ENCODE measurements at places on chromosomes 4 and X.

DNA sequence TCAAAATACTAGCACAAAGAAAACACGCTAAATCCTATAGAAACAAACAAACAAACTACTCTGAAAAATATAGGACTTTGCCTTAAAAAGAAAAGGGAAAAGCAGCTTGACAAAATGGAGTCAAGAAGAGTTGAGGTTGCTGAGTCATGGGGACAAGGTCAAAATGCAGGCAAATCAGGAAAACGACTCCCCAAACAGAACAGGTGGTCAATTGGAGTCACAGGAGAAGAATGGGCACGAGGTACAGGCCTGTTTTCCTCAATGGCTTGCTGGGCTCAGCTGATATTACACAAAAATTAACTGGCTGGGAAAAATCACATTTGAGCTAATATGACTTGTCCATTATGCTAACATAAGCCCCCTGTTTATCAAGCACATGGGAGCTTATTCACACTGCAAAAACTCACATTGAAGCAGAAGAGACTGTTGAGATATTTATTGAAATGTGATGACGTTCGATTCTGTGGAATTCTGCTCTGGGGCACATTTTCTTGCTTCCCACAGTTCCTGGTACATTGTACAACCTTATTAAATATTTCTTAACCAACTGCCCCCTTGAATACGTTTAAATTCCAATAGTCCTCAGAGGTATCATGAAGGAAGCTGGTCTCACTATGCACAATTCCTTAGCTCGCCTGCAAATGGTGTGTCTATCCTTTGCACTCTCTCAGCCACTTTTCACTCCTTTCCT is 1622.1 kb downstream of the STIM2 start:
- DNase-seq: no peak

DNA sequence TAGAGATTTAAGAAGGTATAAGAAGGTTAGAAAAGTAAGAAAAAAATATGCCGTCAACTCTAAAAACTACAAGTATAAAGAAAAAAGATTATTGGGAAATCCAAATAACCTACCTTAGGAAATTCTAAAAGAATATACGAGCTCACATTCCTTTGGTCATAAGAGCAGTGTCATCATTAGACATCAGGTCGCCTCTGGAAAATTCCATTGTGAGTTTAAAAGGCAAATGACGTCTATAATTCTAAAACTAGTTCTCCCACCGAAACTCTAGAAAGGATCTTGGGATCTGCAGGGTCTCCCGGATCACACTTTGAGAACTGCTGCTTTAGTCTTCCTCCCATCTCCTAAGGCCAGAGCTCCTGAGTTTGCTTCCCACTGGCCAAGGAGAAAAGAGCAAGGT is 518 bp upstream of the SAT1 start:
- no peak for DNase-seq

DNA sequence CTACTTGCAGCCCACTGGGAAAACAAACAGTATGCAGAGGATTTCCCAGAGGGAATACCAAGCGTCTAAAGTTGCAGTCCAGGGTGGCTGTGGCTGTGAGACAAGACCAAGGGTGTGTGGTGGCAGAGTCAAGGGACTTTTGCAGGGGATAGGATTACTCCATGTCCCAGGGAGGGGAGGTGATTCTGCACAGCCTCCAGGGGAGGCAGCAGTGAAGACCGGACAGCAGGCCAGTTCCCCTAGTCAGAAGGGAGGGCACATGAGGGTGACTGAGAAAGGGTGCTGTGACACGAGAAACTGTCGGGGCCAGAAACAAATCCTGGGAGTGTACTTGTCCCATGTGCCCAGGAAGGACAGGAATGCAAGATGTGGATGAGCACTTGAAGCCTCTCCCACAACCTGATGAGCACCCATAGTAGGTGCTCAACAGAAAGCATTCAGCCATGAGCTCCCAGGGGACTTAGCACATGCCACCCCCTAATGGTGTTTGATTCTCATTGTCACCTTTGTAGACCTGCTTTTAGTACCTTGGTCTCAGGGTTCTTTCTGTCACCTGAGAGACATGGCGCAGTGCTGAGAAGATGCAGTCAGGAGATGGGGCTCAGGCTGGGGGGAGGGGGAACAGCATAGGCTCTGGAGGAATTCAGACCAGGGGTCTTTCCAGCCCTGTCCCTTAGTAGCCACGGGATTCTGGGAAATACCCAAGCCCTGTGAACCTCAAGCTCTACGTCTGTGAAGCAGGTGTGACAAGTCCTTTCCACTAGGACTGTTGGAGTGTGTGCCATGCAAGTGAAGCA is 18.1 kb upstream of the HSFX3 start:
- no peak for DNase-seq

DNA sequence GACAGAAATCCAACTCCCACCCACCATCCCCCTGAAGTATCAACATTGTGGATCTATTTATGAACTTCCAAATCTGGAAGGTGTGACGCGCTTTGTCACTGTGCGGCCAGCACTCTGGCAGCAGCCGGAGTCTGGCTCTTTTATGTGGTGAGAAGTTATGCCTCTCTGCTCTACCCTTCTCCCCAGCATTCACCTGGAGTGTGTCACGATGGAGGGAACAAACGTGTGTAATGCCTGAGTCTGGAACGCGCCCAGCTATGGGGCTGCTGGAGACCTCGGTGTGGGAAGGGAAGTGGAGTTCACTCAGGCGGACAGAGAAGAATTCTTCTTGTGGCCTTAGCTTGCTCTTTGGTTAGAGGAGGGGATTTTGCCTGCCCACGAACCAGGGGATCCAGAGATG is 222.1 kb upstream of the RPL34 start:
- no peak for DNase-seq

- no peak for DNase-seq
Measured at GRCh38 chr4:152515678-152516077, 20.2 kb downstream of the FBXW7 start.

- no peak for DNase-seq
Measured at GRCh38 chr4:100190643-100191600, 654 bp upstream of the DDIT4L start.

DNA sequence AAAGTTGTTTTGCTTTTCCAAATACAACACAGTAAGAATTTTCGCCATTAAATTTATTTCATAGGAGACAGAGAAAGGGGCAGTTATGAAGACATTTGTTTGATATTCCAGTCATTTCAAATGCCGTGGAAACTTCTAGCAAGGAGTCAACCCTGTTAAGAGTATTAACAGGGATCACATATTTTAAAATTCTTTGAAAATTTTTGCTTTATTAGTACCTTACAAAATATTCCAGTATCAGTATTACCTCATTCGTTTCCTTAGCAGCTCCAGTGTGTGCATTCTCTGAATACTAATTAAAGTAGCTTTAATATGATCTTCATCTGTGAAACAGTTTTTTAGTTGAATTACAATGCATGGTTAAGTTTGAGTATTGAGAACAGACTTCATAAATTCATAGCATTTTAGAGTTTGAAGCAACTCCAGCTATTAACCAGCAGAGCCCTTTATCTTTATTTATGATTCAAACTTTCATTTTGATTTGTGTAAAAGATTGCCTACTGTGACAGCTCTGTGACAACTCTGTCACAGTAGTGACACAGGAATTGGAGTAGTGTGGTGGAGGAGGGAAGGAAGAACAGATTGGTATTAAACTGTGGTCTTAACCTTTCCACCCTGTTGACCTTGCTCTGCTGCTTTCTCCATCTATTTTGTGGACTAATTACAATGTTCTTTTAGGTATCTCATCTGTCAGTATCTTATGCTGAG is 86.3 kb downstream of the PDLIM5 start:
- DNase-seq: no peak

- DNase-seq: no peak
Measured at GRCh38 chr4:186015212-186015817, 53.6 kb upstream of the TLR3 start.

DNA sequence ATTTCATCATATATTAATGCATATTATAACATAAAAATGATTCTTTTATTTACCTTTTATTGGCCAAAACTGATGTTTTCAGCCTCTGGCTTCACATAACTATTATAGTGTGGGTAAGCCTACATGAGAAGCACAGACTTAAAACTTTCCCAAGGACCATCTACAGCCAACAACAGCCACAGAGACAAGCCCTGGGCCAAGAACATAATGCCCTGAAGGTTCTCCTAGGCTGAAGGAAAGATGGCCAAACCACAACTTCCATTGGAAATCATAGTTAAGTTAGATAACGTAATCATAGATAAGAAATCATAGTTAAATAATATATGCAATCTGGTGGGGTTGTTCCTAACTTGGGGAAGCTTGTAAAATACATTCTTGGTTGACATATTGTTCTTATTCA is 280.0 kb upstream of the EMCN start:
- DNase-seq: no peak

- DNase-seq: no peak
Measured at GRCh38 chr4:70680934-70681333, 7.4 kb upstream of the UTP3 start.

- DNase-seq: no peak
Measured at GRCh38 chr4:42954963-42955669, 62.6 kb downstream of the GRXCR1 start.

DNA sequence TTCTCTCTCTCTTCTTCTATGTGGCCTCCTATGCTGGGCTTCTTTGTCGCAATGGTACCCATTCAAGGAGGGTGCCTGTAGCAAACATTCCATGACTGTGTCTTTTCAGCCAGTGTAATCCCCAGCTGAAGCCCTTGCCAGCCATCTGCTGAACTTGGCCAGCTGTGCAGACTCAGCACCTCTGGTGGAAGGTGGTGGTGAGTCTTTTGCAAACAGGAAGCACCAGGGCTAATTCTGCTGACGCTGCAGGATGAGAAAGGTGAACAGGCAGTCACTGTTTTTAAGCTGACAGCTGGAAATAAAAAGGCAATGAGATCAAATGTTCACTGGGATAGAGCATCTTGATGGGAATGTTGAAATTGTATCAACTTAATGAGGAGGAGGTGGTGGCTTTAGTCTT is 298.7 kb upstream of the CLNK start:
- DNase-seq: no peak

DNA sequence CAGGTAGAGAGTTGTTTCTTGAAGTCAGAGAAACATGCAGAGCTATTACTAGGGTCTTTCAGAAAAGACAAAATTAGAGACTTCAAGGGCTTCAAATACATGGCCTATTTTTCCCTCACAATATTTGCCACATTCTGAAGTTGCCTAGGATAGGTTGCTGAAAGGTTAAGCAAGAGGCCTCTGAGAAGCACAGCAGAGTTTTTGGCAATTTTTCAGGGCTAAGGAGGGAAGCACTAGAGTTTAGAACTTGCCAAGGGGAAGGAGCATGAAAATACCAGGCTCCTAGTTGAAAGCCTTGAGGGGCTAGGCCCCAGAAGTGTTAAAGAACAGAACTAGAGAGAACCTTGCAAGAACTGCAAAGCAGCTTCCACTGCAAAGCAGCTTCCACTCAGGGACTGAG is 86.4 kb downstream of the ANAPC10 start:
- DNase-seq: no peak

- no peak for DNase-seq
Measured at GRCh38 chr4:114615435-114615834, 16.8 kb downstream of the UGT8 start.

GRCh38 chr4:109967798-109968520 is 55.3 kb downstream of the EGF start:
- no peak for DNase-seq

GRCh38 chr4:139889901-139890300 is 224.3 kb downstream of the MGST2 start:
- DNase-seq: no peak

DNA sequence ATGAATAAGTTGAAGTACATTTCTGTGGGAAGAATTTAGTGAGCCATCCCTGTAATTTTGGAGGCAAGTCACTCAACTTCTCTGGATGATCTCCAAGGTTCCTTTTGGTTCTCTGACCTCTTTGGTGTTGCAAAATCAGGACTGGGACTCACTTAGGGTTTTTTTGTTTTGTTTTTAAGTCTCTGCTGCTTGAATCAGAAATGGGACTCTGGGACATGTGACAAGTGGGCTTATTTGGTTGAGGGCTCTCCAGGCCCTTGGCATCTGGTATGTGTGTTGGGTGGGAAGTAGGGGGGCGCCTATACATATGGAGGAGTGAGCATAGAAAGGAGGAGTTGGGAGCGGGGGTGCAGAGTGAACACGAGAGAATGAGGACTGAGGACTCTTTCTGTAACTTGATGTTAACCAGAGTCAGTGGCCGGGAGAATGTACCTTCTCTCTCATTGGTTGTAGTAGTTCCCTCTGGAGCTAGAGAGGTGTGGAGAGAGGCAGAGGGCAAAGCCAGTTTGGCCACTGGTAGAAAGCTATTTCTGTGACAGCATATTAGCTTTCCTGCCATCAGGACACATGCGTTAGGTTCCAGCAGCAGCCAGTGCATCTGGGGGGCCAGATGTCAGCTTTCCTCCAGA is 1.9 kb downstream of the ARHGAP10 start:
- DNase-seq: no peak

DNA sequence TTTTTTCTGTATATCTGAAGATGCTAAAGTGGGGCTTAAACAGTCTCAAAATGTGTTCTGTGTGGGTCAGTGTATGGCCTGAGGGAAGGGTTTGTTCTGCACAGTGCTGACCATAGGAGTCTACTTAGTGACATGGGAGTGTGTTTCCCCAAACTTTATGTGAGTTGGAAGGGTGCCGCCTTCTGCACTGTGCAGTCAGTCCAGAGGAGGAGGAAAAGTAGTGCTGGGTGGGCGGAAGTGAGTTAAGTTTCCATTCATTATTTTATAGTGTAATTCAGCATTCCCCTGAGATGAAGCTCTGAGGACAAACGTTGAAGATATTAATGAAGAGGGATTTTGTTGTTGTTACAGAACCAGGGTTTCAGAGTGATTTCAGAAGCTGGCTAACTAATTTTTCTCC is 2.9 kb downstream of the CHST7 start:
- DNase-seq: no peak

- no peak for DNase-seq
Measured at GRCh38 chrX:13897566-13897965, 80.7 kb upstream of the GPM6B start.

GRCh38 chr4:25406081-25406692 is 29.1 kb downstream of the ANAPC4 start:
- no peak for DNase-seq

GRCh38 chr4:128782875-128783614 is 26.5 kb upstream of the JADE1 start:
- no peak for DNase-seq

DNA sequence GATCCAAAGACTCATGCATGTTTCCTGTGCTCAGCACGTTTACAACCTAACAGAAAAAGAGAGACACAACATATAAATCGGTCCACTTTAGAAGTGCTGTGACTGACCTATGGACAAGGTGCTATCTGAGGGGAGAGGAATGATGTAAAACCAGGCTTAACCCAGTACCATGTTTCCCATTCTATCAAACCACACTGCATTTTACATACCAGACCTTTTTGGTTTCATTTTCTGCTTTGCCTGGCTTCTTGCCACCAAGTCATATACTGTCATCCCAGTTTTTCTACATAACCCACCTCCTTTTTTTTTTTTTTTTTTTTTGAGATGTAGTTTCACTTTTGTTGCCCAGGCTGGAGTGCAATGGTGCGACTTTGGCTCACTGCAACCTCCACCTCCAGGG is 82.2 kb downstream of the KLF8 start:
- no peak for DNase-seq

DNA sequence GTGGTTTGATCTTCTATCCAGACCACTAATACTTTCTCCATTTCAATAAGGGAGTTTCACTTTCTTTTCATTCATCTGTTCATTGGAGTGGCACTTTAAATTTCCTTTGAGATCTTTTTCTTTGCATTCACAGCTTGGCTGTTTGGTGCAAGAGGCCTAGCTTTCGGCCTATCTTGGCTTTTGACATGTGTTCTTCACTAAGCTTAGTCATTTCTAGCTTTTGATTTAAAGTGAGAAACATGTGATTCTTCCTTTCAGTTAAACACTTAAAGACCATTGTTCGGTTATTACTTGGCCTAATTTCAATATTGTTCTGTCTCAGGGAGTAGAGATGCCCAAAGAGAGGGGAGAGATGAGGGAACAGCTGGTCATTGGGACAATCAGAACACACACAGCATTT is 24.3 kb downstream of the CXCL13 start:
- no peak for DNase-seq

Data from activated CD8-positive, alpha-beta memory T cell treated with anti-CD3 and anti-CD28 coated beads for 48 hours (primary cell).